ENCODE measurements at places on chromosomes 7 and 10.

- DNase-seq = no peak
Measured at GRCh38 chr7:98514211-98515031, 102.7 kb upstream of the NPTX2 start.

DNA sequence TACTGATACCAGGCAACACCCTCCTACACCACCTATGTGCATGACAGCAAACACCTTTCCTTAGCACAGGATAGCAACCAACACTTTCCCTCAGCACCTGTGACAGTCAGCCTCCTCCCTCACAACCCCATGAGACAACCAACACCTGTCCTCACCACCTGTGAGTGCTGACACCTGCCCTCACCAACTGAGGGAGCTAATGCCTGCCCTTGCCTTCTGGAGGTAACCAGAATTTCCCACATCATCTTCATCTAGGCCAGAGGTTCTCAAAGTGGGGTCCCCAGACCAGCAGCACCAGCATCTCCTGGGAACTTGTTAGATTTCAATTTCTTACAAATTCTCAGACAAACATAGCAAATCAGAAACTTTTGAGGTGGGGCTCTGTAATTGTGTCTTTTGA, 112.5 kb downstream of the GRID1 start:
- no peak for DNase-seq

GRCh38 chr10:115026056-115026745, 67.0 kb upstream of the ATRNL1 start:
- DNase-seq = no peak

DNA sequence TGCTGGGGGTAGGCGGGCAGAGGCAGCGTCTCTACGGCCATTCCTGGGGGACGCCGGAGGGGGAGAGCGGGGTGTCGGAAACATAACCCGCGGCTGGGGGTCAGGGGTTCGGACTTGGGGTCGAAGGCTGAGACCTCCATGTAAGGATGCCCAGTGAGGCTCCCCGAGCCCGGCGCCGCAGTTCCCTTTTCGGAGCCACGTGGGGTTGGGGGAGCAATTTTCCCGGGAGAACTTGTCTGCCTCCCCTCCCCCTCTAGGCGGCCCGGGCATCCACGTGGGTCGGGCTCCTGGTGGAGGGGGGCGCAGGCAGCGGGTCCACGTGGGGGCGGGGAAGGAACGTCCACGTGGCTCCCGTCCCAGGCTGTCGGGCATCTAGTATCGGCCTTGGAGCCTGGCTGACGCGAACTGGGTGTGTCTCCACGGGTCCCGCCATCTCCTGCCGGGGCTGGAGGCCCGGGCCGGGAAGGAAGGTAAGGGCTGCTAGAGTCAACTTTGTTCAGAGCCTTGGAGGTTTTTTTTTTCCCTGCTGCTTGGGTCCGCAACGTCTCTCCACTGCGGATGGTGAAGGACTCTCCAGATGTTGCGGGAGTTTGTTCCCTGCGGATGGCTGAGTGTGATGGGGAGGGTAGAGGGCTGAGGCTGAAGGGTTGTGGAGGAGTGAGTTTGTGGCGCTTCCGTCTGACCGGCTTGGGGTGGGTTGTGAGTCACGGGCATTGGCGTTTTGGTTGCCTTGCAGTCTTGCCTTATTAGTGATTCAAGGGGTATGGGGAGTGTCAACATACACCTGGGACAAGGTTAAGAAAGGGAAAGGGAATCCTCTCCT, 744 bp downstream of the PPRC1 start:
- peak; percentile 80 for DNase-seq

DNA sequence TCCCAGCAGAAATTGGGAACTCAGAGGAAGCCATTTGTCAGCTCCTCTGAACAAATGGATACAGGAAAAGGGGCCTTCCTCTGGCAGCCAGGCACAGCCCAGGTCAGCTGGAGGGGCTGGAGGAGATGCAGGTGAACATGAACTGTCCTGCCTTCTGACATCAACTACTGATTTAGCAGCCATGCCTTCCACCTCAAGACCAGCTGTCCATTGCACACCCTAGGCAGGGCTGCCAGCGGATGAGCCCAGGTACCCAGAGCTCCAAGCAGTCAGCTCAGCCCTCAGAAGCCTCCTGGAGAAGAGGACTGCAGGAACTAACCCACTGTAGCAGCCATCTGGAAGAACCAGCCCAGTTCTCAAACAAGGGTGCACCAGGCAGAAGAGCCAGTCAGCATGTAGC, 44.1 kb upstream of the GDF10 start:
- no peak for DNase-seq

DNA sequence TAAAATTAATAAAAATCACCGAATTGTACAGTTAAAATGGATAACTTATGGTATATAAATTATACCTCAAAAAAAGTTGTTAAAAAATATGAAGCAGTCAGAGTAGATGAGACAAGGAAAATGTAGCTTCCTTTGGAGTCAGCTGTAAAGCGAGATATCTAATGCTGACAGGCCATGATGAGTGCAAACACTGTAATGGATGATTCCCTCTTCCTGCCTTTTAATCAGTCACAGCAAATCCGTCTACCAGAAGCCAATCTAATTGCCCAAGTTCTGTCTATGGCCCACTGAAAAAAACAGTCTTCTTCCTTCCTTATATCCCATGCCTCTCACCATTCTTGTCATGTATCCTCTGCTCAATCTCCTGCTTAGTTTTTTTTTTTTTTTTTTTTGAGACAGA, 59.9 kb upstream of the DNAJB12 start:
- DNase-seq = no peak

GRCh38 chr10:24806262-24806661, 82.6 kb upstream of the ARHGAP21 start:
- no peak for DNase-seq

- DNase-seq = no peak
Measured at GRCh38 chr10:59675812-59676211, 33.8 kb downstream of the SLC16A9 start.

DNA sequence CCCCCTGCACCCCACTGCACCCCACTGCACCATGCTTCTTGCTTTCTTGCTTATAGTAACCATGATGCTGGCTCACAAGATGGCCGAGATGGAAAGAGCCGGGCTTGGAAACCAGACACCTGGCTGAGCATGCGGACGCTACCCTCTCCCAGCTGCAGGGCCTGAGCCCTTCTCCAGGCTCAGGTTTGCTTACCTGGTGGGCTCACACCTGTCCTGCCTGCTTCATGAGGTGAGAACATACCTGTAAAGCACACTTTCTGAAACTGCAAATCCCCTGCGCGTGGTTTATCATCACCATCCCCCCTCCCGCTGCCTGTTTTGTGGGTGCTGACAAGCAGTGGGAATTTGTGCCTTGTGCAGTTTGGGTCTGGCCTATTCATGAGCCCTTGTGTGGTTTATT, 302.7 kb downstream of the GLRX3 start:
- no peak for DNase-seq

- DNase-seq = no peak
Measured at GRCh38 chr10:90288391-90288933, 569.4 kb downstream of the HTR7 start.

DNA sequence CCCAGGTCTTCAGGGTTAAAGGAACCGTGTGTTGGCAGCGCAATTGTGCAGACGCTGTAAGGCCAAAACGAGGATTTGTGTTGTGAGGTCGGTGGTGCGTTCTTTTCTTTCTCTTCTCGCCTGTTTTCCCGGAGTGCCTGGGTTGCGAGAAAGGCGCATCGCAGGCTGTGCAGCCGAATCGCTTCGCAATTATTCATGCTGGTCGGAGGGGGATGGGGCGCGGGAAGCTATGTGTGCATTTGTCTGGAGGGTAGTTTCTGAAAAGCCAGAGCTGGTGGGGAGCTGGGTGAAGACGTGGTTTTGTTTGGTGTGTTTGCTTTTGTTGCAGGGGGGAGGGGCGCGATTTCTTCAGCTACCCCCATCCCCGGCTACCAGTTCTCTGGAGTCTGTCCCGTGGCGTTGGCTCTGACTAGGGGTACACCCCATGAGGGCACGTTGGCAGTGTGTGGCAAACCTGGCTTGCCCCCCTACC, 2.1 kb downstream of the MXI1 start:
- peak; percentile 59 for DNase-seq

- DNase-seq = no peak
Measured at GRCh38 chr10:60722623-60723022, 55.7 kb upstream of the CDK1 start.

- DNase-seq = no peak
Measured at GRCh38 chr10:21531164-21531563, 2.9 kb upstream of the MLLT10 start.

DNA sequence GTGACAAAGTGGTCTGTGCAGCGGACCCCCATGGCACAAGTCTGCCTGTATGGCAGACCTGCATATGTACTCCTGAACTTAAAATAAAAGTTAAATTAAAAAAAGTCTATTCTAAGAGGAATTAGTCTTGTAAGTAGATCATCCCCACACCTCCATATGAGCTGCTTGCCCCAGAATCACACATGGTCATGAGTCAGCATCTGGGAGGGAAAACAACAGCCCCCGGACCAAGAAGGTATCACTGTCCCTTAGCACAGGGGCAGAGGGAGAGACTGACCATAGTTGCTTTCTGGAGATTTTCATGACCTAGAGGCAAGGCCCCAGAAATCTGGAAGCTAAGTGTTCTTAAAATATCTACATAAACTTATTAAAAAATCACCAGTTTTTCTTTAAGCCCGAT, 86.6 kb upstream of the PDK4 start:
- no peak for DNase-seq

DNA sequence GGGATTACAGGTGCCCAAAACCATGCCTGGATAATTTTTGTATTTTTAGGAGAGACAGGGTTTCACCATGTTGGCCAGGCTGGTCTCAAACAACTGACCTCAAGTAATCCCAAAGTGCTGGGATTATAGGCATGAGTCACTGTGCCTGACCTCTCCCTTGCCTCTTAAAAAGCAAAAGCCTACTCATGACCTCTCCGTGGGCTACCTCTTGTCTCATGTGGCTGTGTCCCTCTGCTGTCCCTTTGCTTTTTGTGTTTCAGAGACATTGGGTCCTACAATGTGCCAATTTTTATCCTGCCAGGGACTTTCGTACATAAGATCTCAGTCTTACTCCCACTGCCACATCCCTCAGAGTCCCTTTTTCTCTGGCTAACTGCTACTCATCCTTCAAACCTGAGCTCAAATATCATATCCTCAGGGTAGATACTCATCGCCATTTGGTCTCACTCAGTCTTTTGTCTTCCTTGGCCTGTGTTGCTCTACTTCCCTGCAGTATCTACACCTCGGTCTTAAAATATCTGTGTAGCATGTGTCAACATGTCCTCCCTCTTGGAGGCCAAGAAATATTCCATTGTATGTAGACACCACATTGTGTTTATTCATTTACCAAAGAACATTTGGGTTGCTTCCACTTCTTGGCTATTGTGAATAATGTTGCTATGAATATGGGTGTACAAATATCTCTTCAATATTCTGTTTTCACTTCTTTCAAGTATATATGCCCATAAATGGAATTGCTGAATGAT, 465.0 kb upstream of the KLF6 start:
- no peak for DNase-seq

GRCh38 chr7:44280993-44281721, 44.2 kb downstream of the CAMK2B start:
- no peak for DNase-seq

DNA sequence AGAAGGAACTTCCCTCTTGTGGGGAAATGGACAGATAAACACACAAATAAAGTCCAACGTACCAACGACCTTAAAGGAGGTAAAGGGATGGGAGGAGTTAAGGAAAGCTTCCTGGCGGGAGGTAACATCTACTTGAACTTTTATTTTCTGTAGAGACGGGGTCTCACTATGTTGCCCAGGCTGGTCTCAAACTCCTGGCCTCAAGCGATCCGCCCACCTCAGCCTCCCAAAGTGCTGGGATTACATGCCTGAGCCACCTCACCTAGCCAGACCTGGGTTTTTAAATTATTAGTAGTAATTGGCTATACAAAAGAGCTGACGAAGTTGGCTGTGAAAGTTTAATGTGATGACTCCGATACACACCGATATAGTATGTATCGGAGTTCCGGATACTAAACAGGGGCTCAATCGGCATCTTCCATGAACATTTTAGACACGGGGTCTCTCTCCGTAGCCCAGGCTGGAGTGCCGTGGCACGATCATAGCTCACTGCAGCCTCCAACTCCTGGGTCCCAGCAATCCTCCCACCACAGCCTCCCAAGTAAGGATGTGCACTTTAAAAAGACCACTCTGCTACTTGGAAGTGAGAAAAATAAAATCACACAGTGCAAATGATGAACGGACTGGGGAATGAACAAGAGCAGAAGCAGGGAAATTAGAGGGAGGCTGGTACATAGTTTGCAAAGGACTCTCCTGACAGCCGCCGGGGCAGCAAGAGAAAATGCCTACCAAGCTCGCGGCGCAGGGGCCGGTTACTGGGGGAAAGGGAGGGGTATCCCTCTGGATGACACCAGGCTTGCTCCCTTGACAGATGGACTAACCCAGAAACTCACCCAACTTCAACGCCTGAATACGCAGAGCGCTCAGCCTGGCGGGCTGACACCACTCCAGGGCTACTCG, 1.0 kb downstream of the BCL7B start:
- DNase-seq = no peak

- no peak for DNase-seq
Measured at GRCh38 chr7:44153948-44154335, 12.8 kb upstream of the MYL7 start.

GRCh38 chr7:104804696-104805095, 209.3 kb upstream of the KMT2E start:
- DNase-seq = no peak

DNA sequence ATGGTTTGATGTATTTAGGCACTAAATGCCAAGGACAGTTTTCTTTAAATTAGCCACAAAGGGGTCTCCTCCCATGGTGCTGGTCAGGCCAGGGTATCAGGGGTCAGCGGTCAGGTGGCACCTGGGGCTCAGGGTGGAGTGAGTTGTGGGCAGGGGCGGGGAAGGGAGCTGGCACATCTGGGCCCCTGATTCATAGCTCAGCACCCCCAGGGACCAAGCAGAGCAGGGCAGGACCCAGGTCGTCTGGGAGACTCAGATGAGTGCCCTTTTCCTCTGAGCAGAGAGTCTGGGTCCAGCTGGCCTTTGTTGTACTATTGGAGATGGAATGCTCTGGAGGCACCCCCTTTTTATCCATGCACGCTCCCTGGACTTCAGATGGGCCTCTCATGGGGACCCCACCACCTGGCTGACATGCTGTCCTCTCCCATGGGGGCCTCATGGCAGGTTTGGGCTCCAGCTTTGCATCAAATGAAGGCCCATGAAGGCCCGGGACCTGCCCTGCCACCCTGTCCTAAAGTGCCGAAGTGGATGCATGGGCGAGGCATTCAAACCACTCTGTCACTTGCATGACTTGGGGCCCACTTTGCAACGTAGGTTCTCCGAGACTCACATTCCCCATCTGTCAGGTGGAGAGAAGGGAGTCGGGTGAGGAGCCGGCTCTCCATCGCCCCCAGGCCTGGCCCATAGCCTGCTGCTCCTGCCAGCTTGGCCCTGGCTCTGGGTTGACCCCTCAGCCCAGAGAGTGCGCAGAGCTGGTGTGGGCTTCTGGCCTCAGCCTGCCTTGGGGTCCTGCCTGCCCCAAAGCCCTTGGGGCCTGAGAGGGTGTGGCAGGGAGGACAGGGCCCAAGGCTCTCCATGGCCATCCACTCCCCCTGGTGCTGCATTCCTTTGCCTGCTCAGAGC, 66.4 kb downstream of the RAMP3 start:
- no peak for DNase-seq

GRCh38 chr10:100006243-100006886, 3.4 kb downstream of the DNMBP start:
- DNase-seq = peak; percentile 77

Data from AG20443 (cell line).